Posterior cingulate gyrus (tissue), 11 donors: ENCODE measurements at places on chromosomes 6 and 20.

GRCh38 chr6:55869674-55870073, 5.7 kb downstream of the BMP5 start:
- DNase-seq, result no peak

GRCh38 chr6:78770765-78771164, 96.6 kb upstream of the IRAK1BP1 start:
- DNase-seq, result no peak

DNA sequence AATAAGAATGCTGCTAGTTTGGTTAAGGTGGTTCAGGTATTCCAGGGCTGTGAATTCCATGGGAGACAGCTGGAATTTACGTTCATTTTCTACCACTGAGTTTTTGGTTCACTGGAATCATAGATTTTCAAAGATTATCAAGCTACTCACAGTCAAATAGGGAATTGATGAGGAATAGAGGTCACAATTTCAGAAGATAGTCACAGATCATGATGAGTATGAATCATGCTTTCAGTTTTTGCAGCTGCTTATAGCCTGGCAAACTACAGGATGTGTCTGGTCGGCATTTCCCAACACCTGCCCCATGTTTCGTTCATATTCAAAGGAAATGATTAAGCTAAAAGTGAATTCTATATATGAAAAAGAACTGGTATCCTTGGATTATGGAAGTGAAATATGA, 58.7 kb downstream of the BCKDHB start:
- DNase-seq, result no peak

DNA sequence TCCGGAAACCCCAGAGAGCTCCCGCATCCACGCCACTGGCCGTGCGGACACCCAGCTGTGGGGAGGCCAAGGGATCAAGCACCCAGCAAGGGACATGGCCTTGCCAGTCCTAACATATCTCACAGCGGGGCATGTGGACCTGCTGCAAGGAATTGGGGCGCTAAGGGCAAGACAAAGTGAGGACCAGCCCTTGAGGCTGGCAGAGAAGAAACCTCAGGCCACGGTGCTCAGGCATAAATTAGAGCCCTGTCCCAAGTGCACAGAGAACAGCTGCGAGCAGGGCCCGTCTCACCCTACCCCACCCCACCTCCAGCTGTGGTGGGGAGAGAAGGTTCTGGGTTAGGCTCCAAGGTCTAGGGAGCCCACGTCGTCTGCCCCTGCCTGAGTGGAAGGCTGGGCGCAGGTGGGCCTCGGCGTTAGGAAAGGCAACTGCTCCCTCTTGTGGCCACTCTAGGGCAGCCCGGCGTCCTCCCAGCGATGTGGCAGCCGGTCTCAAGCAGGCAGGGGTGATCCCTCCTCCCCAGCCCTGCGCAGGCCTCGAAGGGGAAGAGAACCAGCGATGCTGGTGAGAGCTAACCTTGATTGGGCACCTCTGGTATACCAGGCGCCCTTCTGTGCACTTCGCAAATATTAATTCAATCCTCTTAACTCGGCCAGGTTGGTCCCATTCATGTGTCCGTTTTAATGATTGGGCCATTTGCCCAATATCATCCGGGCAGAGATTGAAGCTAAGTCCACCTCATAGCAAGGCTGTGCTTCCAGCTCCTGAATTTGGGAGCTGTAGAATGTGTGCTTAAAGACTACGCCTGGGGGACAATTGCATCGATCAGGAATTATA, 235.8 kb downstream of the NFATC2 start:
- peak; percentile 78 for DNase-seq

DNA sequence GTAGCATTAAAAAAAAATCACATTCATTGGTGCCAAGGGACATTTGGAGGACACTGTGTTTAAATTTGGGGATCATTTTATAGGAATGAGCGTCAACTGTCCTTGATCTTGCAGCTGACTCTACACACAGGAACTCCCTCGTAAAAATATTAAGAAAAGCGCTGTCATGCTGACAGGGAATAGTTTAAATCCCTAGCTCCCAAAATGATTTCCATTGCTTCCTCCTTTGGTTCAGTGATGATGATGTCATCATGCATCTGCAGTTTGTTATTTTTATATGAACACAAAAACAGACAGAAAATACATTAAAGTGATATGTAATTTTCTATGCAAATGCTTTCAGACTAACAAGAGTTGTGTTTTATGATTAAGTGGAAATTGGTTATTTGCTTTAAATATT, 275.6 kb downstream of the BTBD9 start:
- DNase-seq, result no peak

DNA sequence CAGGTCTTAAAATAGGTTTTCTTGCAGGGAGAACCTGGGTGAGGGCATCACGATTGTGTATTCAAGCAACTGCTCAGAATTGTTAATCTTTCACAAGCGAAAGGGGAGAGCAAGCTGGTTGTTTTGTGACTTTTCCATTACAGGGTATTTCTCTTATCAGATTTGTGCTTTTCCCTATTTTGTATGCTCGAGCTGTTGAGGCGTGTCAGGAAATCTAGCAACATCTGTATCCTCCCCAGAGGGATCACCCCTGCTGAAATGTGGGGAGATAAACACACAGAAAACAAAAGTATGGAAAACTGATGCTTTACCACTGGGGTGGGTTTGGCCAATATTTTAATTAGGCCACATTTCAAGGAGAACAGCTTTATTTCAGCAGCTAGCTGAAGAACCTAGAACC, 187.0 kb downstream of the DTNBP1 start:
- no peak for DNase-seq

GRCh38 chr6:14639983-14640599, 522.5 kb downstream of the CD83 start:
- DNase-seq, result no peak

DNA sequence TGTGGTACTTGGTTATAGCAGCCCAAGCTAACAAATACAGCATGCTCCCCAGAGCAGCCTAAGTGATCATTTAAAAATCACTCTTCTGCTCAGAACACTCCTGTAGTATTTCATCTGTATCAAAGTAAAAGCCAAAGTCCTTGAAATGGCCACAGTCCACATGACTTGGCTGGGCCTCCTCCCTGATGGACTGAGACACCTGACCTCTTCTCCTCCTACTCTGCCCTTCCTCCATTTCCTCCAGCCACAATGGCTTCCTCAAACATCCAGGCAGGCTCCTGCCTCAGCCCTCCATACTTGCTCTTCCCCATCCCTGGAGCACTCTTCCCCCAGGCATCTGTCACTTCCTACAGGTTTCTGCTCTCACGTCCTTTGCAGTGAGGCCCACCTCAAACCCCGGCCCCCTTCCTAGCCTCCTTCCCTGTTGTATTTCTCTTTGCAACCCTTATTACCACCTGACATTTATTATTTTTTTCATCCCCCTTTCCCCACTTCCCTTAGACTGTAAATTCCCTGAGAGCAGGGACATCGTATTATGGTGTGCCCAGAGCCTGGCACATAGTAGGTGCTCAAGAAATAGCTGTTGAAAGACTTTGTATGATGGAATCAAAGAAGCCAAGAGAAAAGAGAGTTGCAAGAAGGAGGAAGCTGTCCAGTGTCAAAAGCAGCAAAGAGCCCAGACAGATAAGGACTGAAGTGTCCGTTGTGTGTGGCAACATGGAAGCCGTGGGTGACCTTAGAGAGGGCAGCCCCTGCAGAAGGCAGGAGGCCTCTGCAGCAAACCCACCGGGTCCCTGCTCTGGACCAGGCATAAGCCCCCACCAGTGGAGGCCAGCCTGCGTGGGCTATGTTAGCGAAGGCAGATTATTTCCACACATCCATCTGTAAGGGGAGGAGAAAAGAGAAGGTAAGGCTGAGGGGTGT, 87.5 kb downstream of the TRERF1 start:
- no peak for DNase-seq

- DNase-seq, result no peak
Measured at GRCh38 chr20:63097336-63097831, 90.6 kb upstream of the BHLHE23 start.

GRCh38 chr6:112044196-112044595, 9.7 kb upstream of the CCN6 start:
- no peak for DNase-seq

GRCh38 chr6:119044255-119044654, 34.2 kb downstream of the FAM184A start:
- no peak for DNase-seq

GRCh38 chr6:47069156-47069555, 27.0 kb upstream of the ADGRF1 start:
- DNase-seq, result no peak

GRCh38 chr20:53080969-53081871, 109.1 kb downstream of the TSHZ2 start:
- DNase-seq, result no peak

DNA sequence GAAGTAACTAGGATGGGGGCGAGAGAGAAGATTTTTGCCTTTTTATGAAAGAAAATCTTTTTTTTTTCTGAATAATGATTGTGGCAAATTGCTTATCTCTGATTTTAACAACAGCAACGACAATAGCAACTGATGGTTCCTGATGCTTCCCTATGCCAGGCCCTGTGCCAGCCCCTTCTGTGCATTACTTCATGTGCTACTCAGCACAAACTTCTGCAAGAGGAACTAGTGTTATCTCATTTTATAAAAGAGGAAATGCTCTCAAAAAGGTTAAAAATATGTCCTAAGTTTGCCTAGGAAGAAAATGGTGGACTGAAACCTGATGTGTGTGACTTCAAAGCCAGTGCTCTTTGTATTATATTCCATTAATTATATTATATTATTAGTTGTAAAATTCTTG, 74.0 kb upstream of the RALGAPA2 start:
- DNase-seq, result no peak

DNA sequence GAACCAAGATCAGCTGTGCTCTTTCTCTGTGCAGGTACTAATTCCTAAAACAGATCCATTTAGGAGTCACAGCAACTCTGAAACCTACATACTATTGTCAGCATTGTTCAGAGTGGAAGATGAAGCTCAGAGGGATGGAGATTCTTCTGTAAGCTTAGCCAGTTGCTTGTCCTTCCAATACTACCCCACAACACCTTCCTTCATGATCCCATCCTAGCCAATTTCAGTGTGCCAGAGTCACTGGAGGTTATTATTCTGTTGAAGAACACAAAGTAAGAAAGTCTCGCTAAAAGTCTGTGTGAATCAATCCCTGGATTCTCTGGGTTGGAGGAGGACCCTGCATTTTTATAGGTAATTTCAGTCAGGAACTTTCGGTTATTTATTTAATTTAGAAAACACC, 2.3 kb downstream of the POPDC3 start:
- DNase-seq, result no peak

GRCh38 chr6:12150812-12151432, 138.8 kb downstream of the HIVEP1 start:
- peak; percentile 27 for DNase-seq

GRCh38 chr6:136306466-136306865, 16.8 kb upstream of the BCLAF1 start:
- peak; percentile 49 for DNase-seq

DNA sequence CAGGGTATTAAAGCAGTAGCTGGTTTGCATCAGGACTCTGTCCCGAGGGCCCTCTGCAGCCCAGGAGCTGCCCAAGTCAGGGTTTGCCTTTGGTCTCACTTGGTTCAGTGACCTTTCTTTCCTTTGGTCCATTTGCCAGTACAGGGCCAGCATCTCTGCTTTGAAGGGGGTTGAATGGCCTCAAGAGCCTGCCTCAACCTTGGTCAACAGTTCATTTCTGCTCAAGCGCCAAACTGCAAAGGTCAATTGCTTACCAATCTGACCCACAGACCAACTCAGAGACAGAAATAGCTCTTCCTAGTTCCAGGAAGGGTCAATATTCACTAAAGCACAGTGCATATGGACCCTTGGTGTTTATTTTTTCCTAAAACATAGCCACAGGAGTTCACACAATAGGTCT, 19.4 kb downstream of the VIP start:
- no peak for DNase-seq

DNA sequence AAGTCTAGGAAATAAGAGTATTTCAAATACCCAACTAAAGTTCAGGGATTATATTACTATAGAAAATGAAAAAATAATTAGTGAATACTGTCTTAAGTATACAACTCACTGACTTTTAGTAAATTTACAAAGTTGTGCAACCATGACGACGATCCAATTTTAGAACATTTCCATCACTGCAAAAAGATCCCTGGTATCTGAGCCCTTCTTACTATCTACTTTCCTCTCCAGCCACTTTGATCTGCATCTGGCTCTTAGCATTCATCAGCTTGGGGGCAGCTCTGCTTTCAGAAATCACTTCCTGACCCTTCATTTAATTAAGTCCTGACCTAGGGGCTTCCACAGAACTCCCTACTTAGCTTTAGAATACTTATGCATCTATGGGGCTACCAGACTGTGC, 38.2 kb upstream of the RBL1 start:
- no peak for DNase-seq

DNA sequence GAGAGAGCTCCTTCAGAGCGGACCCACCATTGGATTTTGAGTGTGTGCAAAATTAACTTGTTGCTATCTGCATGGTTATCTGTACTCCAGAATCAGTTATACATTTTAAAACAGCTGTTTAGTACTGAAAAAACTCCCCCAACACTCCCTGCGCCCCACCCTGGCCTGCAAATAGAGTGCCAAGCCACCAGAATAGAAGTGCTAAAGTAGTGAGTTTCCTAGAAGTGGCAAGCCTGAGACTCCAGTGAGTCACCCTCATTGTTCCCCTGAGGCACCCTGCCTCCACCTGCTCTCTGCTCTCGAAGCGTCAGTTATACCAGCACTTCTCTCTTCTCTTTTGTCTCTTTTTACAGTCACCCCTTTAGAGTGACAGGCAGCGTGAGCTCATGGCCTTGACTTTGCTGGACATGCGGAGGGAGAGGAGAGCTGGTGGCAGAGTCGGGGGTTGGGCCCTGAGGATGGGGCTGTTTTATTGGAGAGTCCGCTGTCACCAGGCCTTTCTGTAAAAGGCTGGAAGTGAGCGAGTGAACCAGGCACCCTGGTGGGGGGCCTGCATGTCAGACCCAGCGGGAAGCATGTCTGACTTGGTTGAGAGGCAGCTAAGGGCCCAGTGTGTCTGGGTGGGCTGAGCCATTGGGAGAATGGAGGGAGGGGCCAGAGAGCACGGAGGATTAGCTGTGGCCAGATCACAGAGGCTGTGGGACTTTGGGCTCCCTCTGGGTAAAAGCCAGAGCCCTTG, 10.4 kb downstream of the IGF2R start:
- no peak for DNase-seq

DNA sequence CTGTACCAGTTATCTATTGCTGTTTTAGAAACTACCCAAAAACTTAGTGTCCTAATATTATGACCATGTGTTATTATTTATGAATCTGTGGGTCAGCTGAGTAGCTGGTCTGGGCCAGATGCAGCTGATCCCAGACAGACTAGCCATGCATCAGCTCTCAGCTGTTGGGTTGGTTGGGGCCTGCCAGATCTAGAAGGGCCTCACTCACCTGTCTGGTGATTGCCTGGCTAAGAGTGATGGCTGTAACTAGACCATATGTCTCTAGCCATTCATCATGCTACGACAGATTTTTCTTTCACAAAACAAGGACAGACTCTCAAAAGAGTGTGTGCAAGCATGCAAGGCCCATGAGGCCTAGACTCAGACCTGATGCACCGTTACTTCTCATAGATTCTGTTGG, 403.2 kb downstream of the SAMD5 start:
- no peak for DNase-seq
